Psoas muscle (tissue), 8 donors: ENCODE measurements at places on chromosomes 11 and 22. TPM values are rescaled to one million over a fixed set of nuclear protein-coding genes. Genes with fewer than 3 reads are reported as not detected.

The UBQLN3 gene
- not detected for total RNA-seq

The PRSS23 gene
- 2.3 TPM for total RNA-seq

The CHRNA10 gene
- 0.64 TPM for total RNA-seq

The SMC1B gene
- total RNA-seq: not detected

DNA sequence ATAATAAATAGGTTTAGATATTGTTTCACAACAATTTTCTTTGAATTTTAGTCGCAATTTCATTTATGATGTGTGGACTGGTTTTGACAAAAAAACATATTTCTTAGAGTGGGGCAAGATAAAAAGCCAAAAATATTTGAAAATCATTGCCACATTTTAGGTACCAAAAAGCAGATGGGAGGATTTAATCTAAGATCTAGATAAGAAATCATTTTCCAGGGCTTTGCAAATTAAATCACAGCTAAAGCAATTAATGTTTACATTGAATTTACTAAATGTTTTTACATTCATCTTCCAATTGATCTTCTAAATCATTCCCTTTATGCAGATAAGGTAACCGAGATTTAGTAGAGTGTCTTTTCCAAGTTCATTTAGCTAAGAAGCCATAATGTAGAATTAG is 1386.0 kb upstream of the TENM4 start:
- DNase-seq: no peak

DNA sequence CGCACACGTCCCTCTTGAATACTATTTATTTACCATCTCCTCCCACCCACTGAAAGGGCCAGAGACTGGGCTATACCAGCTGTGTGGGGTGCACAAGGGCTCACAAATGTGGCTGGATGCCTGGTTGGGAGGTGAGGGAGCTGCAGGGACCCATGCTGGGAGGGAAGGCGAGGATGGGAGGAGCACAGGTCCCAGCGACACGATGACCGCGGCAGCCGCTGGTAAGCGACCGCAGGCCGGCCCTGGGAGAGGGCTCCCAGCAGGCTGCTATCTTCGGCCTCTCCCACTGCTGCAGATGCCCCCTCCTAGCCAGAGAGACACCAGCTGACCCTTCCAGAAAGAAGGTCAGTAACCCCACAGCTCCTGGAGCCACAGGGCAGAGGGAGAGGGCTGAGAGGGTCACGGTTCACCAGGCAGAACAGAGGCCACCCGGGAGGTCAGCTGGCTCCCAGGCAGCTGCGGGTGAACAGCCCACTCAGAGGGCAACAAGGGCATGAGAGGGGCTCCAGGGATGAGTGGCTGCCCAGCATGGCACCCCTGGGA is 163.9 kb downstream of the CRYBB2 start:
- no peak for DNase-seq

DNA sequence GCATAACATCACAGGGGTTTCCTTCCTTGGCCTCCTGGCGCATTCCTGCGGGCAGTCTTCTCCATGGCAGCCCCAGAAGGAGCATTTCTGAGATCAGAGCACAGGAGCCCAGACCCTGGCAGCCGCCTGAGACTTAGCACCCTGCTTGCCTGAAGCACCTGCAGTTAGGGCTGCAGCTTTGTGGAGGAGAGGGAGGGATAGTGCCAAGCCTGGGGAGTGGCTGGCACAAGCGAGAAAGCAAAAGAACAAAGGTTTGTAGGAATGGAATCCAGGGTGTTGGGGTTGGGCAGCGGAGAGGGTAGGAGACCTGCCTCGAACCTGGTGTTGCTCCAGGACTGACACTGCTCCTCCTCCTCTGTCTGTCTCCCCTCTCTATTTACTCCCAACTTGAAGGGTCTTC is 66.9 kb downstream of the SCN3B start:
- DNase-seq: no peak

- no peak for DNase-seq
Observed at GRCh38 chr22:27679176-27679575, 122.4 kb downstream of the MN1 start.

DNA sequence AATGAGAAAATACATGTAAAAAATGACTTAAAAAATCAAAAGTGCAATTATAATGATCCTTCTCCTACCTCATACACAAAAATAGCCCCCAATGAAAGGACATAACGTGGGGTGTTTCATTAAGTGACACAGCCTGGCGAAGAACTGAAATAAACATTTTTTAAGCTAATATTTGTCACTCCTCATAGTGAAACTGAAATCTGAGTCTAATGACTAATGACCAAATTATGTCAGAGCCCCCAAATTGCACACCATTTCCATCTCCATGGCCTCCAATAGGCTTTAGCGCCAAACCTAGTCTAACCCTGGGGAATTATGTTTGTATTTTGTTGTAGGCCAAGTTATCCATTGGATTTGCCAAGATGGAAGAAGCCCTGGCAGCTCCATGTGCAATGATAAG is 119.1 kb downstream of the WT1 start:
- DNase-seq: no peak

DNA sequence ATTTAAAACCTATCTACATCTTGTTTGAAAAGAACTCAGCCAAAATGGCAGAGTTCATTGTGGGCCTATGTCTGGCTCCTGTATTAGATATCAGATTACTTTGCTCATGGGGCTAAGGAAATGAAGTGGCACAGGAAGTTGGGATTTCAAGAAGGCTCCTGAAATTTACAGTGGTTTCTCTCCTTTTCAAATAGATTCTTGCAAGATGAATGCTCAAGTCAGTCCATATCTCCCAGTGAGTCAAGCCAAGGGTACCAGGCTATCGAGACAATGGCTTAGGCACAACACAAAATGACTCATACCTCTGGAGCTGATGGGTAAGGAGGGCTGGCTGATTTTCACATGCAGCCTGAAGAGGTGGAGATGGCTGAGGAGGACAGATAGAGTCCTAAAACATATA is 24.1 kb upstream of the APOA1 start:
- DNase-seq: no peak
